GM23338 (cell line): ENCODE measurements at places on chromosomes 6 and 20.

DNA sequence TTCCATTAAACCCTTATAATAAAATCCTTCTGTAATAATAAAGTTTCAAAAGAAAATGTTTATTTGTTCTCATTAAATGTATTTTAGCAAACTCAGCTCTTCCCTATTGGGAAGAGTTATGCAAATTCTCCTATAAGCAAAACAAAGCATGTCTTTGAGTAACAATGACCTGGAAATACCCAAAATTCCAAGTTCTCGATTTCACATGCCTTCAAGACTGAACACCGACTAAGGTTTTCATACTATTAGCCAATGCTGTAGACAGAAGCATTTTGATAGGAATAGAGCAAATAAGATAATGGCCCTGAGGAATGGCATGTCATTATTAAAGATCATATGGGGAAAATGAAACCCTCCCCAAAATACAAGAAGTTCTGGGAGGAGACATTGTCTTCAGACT, 3.8 kb downstream of the IL17A start:
- peak; percentile 65 for DNase-seq

GRCh38 chr6:126182650-126183311, 157.1 kb upstream of the CENPW start:
- DNase-seq, result peak; percentile 24

DNA sequence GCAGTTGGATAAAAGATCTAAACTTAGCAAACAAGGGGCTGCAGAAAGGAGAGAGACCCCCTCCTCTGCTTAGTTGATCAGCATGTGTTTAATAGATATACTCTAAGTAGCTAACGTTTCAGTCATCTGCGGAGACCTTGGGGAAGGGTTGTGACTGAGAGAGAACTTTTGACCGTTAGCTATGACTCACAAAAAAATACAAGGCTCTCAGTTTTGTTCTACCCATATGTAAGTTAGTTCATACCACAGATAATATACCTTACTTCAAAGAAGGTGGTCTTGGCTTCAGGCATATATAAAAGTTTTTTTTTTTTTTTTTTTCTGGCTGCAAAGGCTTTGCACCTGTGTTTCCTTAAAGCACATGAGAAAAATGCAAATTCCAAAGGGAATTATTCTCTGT, 258.9 kb downstream of the GJA1 start:
- DNase-seq, result no peak

DNA sequence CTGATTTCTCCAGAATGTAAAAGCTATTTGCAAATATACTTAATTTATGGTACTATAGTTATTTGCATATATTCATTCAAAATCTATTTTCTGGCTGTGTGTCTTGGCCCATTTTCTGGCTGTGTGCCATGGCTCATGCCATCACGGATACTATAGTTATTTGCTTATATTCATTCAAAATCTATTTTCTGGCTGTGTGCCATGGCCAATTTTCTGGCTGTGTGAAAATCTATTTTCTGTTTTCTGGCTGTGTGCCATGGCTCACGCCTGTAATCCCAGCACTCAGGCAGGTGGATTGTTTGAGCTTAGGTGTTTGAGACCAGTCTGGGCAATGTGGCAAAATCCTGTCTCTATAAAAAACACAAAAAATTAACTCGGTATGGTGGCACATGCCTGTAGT, 28.9 kb upstream of the RIPK1 start:
- DNase-seq, result no peak

DNA sequence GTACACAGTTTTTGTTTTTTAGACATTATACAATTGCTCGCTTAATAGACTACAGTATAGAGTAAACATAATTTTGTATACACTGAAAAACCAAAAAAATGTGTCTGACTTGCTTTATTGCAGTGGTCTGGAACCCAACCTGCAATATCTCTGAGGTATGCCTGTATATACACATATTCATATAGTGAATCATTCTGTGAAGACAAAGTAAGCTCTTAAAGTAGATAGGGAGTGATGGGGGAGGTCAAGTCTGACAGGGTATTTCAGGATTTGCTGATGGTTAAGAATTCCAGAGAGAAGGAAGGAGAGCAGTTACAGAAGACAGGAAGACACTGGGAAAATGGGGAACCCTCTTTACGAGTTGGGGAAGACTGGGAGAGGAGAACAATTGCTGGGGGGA, 417.9 kb downstream of the CD109 start:
- no peak for DNase-seq

DNA sequence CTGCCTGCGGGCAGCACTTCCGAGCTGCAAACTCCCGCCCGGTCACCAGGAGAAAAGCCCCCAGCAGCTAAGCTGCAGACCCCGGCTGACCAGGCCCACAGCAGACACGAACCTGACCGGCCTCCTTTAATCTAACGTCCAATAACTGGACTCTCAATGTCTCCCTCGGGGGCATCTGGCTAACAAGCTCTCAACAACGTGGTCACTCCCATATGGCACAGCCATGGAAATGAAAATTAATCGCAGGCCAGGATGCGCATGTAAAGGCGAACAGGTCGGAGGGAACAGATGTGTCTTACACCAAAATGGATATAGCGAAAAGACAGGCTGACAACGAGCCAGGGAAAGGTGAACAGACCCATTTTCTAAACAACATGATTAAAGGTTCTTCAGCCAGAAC, 44.4 kb upstream of the SMOC2 start:
- DNase-seq, result no peak

- DNase-seq, result no peak
These were observed 57.8 kb upstream of the NKAIN2 start for GRCh38 chr6:123745895-123746294.
